ENCODE measurements at places on chromosomes 3 and 15.

DNA sequence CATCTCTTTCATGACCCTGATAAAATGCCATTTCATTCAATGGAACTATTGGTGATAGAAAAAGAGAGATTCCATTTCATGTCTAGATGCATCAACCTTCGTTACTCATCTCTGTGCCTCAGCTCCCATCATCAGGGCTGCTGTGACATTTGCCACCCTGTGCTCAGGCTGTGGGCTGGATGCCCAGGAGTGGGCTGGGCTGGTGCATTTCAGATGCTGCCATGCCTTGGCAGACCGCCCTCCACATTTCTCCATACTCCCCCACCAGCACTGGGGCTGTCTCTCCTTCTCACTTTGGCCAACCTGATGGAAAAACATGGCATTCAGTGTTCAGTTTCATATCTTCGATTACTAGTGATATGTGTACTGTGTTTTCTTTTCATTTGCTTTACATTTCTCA lies 59.1 kb downstream of the DNASE1L3 start:
- peak; percentile 50 for DNase-seq

- DNase-seq: no peak
Measured at GRCh38 chr3:30526031-30526430, 80.4 kb upstream of the TGFBR2 start.

DNA sequence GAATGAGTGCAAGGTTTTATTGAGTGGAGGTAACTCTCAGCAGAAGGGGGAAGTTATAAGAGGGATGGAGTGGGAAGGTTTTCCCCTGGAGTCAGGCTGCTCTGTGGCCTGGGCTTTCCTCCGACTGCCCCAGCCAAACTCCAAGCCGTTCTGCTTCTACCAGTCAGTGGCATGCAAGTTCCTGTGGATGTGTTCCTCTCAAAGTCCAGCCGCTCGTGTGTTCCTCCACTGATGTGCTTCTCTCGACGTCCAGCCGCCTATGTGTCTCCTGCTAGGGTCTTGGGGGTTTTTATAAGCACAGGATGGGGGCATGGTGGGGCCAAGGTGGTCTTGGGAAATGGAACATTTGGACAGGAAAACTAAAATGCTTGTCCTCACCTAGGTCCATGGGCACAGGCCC lies 9.0 kb upstream of the U2SURP start:
- no peak for DNase-seq

GRCh38 chr3:15809313-15809712 lies 11.5 kb upstream of the ANKRD28 start:
- DNase-seq: no peak

DNA sequence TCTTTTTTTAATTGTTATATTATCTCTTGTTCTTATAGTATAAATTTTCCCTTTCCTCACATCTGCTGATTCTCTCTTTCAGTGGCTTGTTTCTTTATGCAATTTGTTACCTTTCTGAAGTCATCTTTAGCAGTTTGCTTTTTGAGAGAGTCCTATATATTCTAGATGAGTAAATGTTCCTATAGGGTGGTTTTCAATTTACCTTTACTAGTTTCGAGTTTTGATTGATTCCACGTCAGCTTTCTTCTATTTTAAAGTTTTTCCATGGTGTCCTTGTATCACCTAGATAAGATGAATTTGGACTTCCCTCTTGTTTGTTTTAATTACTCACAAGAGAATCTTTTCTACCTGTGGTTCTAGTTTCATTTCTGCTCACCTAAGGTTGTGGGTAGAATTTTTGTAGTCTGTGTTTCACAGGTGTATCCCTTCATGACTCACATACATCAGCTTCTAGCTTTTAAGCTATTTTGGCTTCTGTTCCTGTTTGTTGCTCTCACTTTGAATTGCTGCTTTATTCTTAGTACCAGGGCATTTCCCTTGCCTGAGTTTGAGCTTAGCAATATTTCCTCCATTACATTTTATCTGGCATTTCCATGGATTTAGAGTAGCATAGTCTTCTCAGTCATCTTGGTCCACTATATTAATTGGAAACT lies 6.4 kb downstream of the TEX9 start:
- DNase-seq: no peak

DNA sequence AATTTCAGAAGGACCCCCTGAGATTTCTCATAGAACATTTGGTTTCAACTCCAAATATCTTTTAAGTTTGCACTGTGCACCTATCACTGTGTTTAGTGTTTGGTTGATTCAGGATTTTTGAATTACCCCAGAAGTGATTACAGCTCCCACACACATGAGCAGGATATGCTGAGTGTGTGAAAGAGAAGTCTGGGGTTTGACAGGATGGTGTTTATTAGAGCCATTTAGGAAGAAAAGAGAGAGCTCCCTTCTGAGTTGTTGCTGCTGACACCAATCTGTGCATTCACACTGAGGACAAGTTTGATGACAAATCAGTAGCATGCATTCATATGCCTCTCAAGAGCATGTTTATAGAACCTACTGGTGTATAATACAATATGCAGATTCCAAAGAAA lies 118.1 kb downstream of the RPL22L1 start:
- no peak for DNase-seq
